ENCODE measurements at places on chromosomes 4 and X. TPM values are rescaled to one million over a fixed set of nuclear protein-coding genes. Genes with fewer than 3 reads are reported as not detected.

- DNase-seq: no peak
Measured at GRCh38 chr4:3284734-3285557, 7.9 kb upstream of the RGS12 start.

GRCh38 chr4:11470438-11471045, 41.8 kb upstream of the HS3ST1 start:
- no peak for DNase-seq

DNA sequence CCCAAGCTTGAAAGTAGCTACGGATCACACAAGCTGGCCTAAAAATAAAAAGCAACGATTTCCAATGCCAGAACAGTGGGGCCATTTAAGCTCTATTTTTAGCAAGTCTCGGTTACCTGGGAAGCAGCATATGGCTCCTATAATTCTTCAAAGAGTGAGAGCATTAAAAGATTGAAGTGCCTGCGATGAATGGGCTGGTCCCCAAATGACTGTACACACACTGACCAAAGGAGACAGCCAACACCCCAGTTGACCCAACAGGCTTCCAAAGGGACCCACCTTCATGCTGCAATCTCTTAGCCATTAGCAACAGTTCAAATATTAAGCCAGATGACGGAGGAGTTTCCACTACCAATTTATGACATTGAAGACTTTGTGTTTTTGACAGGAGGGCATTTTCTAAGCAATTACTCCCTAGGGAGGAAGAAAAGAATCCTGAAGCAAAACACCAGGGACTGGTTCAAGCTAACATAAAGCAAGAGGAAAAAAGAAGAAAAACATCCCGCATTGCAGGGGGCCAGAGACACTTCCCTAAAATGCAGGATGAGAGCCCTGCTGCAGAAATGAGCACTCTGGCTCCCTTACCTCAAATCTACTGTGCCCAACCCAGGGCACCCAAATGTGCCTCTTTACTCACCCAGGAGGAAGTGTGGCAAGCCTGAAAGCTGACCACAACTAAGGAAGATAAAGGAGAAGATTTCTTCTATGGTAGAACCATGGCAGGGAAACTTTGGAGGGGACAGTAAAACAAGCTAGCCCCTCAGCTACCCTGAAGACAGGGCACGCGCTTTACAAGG, 21.6 kb downstream of the SH3KBP1 start:
- no peak for DNase-seq

DNA sequence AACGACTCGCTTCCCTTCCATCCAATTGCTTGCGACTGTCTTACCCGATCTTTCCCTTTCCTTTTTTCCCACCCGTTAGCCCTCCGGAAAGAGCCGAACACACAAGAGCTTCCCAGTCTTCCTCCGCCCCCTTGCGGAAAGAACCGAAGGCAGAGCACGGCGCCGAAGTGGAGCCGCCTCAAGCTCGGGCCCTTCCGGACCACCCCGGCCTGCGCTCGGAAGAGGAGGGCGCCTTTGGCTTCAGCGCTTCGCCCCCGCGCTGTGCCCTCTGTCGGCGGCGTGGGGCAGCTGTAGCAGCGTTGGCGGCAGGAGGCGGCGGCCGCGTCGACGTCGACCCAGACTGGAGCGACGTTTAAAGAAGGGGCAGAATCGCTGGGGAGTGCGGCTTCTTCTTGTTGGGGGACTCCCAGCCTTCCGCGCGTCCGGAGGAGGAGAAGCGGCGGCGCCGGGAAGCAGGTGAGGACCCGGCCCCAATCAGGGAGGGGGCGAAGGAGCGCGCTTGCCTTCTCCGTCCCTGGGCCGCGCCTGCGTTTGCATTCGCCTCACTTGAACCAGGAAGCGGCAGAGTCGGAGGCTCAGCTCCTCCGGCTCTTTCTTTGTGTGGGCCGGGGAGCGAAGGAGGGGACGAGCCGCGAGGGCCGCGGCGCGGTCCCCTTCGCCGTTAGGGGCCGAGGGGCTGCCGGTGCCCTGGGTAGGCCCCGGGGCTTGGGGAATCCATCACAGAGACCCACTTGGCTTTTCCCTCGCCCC, at the start of gene ZBTB33:
Gene ZBTB33 (plus strand): TSS at position 291 of the 750 bp plus-strand sequence. CDS start 2,604 bp downstream, outside the sequence.
- DNase-seq: peak; percentile 93

- DNase-seq: no peak
Measured at GRCh38 chr4:147360301-147360700, 120.6 kb upstream of the EDNRA start.

PPBP gene
- polyA plus RNA-seq: 2.4 TPM

POU4F2 gene
- not detected for polyA plus RNA-seq

ARR3 gene
- polyA plus RNA-seq: 0.62 TPM

- DNase-seq: no peak
Measured at GRCh38 chr4:135316266-135316779, 1114.7 kb upstream of the PABPC4L start.

- no peak for DNase-seq
Measured at GRCh38 chr4:26284536-26284935, 36.3 kb upstream of the RBPJ start.

MAGEB1 gene
- not detected for polyA plus RNA-seq

- DNase-seq: no peak
Measured at GRCh38 chrX:40721489-40722106, 13.7 kb downstream of the MED14 start.

RIBC1 gene
- 0.74 TPM for polyA plus RNA-seq

GATA1 gene
- polyA plus RNA-seq: 0.28 TPM

AMOT gene
- 38.1 TPM for polyA plus RNA-seq

- no peak for DNase-seq
Measured at GRCh38 chrX:149993989-149994388, 55.7 kb upstream of the EOLA2 start.

MYL5 gene
- 406 TPM for polyA plus RNA-seq

- no peak for DNase-seq
Measured at GRCh38 chr4:69156913-69157312, 57.6 kb downstream of the UGT2B11 start.

GRCh38 chr4:7808752-7809151, 130.9 kb downstream of the AFAP1 start:
- DNase-seq: no peak

SORBS2 gene
- polyA plus RNA-seq: 23.2 TPM

GRCh38 chrX:55839485-55839884, 121.9 kb downstream of the RRAGB start:
- DNase-seq: no peak

GRCh38 chr4:107640197-107640596, 79.8 kb downstream of the PAPSS1 start:
- DNase-seq: no peak

DNA sequence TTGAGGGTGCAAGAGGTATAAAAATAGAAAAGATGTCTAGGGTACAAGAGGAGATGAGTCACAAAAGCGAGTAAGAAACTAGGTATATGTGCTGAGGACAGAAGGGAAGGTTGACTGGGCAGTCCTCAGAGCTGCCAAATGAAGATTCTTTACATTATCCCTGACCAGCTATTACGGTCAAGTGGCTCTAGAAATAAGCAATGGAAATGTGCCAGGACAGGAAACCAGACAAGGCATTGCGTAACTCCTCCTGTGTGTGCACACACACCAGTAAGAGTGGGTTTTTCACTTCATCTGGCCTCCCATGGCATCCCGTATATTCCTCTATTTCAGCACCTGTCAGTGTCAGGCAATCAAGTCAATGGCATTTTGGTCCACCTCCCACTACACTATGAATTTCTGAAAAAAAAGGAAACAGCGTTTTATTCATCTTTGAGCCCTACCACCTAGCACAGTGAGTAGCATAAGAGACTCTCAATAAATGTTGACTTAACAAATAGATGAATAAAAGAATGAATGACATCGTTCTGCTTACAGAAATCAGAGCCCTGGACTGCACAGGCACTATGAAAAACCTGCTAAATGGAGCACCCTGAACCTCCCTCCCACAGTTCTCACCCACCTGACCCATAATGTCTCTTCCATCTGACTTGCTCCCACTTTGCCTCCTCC, 62.6 kb upstream of the KLF3 start:
- DNase-seq: no peak

DNA sequence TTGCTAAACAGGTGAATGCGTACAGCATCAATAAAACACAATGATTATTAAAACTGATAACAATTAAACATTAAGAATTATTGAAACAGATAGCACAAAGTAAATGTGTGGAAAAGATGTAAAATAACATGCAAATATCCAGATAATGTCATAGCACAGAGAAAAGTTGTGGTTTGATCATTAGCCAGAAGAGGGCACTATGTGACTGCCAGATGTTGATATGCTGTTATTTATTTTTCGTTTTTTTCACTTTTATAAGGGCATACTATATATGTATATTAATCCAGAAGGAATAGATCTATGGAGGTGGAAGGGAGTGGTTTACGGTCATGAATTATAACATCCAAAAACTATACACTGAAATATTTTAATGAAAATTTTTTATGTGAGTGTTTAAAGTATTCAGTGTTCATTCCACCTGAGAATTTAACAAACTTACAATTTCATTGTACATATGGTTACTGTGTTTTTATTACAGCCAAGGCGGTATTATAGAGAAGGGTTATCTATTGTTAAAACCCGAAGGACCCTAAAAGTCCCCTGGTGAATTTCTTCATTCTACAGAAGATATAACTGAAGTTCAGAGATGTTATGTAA, 211.9 kb upstream of the UGT8 start:
- DNase-seq: peak; percentile 35

DNA sequence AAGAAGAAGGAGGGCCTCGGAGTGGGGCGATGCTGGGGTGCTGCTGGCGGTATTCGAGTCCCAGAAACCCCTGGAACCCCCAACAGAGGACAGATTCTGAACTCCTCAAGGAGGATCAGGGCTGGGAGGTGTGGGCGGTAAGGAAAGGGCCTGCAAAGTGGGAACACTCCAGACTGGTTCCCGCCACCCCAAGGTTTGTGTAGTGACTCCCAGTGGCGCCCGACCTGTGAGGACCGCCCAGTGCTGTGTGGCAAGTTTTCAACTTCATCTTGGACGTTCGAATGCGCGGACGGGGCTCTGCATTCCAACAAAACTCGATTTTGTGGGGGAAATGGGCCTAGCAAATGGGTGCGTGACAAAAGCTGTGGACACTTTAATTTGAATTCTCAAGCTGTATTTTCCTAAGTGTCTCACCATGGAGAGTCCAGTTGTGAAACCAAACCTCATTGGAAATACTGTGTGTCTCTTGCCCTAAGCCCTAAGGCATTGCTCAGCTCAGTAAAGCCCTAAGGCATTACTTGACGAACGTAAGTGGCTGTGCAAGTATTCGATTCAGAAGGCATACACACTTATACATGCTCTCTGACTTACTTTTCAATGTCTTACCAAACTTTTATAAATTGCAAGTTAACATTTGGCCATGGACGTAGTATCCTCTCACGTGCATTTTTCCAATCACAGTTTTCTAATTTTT, 27.4 kb upstream of the XAGE1B start:
- DNase-seq: no peak

DNA sequence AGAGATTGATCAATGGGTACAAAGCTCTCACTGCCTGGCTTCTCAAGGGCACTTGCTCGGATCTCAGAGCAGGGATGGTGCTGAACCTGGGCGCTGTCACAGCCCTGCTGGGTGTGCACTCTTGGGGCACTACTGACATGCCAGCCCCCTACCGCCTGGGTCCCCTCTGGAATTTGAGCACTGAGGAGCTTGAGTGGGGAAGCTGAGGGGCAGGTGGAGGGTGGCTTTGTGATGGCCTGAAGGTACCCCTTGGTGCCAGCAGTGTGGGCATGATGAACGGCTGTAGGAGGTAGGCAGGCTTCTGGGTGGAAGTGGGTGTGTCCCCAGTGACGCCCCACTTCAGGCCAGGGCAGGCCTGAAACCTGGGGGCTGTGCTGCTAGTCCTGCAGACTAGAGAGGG, 379.1 kb upstream of the GRID2 start:
- DNase-seq: no peak

DNA sequence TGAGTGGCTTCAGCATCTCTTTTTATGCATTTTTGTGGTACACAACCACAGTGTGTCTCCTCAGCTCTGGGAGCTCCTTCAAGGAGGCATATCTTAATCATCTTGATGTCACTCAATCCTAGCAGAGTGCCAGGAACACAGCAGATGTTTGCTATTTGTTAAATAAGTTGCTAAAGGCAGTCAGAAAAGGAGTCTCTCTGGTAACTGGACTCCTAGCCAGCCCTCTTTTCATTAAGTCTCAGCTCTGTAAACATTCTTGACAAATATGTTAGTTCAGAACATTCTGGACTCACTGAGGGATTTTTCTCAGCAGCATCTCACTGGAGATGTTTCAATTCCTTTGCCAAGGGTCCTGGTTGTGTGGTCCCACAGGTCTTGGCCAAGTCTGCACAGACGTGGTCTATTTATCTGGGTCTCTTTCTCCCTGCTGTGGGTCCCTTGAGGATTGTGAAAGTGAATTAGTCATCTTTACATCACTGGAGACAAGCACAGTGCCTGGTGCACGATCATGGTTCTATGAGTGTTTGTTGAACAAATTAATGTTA, 20.3 kb upstream of the FAM9C start:
- no peak for DNase-seq

GRCh38 chrX:72340626-72341025, 34.9 kb upstream of the CITED1 start:
- DNase-seq: no peak

- no peak for DNase-seq
Measured at GRCh38 chrX:149248073-149248625, 257.0 kb downstream of the IDS start.

DNA sequence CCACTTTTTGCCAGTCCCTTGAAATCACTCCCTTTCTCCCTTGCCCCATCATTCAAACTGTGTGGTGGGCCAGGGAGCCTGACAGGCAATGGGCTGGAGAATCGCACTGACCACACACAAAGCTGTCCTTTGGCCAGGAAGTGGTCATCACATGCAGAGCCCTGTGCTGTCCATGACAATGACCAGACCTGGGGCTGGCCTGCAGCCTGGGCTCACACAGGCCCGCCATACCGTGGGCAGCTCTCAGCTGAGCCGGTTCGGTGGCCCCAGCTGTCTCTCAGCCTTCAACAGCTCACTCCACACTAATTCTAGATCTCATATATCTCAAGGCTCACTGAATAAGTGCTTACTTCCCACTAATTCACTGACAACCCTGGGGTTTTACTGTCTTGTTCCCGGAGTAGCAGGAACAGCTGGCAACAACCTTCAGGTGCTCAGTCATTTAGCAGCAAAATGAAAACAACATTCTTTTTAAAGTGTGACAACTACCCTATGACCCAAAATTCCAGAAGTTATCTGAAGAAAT, 48.0 kb downstream of the USP46 start:
- no peak for DNase-seq

DNA sequence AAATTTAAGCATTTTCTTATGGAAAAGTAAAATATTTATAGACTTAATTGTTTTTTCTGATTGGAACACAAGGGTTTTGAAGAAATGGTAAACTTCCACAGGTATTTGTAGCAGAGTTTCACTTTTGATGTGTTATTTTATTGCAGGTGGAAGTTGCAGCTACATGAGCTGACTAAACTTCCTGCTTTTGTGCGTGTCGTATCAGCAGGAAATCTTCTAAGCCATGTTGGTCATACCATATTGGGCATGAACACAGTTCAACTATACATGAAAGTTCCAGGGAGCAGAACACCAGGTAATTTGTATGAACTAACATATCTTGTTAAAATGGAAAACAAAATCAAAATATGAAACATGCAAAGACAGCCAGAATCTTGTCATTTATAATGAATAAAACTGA, 117.4 kb downstream of the DIPK2B start:
- no peak for DNase-seq
